Stimulated activated CD4-positive, alpha-beta T cell treated with anti-CD3 and anti-CD28 coated beads, Interleukin-1b, Interleukin-23, amount 100 ng/mL, for 1 hour (primary cell): ENCODE measurements at places on chromosomes 4 and X.

GRCh38 chr4:30801876-30802275 is 81.7 kb downstream of the PCDH7 start:
- DNase-seq: no peak

DNA sequence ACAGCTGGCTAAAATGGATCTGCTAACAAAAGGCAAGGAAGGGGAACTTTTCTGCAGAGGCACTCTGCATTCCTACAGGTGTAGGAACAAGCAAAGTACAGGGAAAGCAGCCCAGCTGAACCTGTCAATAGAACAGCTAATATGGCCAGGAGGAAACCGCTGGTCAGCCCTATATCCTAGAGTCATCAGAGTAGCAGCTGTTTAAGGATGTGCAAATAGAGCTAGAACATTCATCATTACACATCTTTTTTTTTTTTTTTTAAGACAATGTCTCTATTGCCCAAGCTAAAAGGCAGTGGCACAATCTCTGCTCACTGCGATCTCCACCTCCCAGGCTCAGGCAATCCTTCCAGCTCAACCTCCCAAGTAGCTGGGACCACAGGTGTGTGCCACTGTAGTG is 163.0 kb downstream of the BTC start:
- no peak for DNase-seq

- no peak for DNase-seq
These were observed 108.3 kb upstream of the SCML1 start for GRCh38 chrX:17628976-17629375.

DNA sequence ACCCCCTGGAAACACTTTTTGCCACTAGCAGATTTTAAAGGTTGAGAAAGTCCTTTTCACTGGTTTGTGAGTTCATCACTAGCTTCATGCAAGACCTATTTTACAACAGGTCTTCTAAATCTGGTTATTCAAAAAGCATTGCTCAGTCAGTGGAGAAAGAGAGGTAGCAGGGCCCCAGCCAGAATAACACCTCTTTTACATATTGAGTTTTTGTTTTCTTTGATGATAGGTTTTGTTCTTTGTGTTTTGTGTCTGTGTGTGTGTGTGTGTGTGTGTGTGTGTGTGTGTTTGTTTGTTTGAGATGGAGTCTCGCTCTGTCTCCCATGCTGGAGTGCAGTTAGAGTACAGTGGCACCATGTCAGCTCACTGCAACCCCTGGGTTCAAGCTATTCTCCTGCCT is 2.7 kb upstream of the VEGFC start:
- DNase-seq: no peak

DNA sequence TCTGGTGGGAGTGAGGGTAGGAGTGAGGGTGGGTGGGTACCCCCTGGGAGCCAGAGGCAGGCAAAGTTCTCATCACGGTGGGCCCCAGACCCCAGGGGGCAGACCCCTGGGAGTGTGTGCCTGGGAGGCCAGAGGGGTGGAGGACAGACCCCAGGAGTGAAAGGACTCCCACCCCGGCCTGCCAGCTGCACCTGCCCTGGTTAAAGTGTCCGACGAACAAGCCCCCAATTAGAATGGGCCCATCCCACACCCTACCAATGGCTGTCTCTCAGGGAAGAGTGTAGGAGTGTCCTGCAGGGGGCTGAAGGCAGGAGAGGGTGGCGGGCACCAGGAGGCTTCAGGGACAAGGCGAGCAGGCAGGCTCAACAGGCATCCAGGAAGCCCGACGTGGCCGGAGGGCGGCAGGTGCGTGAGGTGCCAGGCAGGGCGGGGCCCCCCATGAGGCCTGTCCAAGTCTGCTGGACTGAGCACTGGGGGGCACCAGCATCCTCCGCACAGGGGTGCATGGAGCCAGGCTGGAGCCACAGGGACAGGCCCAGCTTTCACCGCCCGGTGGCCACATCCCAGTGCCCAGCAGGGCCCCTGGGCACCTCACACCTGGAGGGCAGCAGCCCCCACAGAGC is 8.7 kb downstream of the PDE6B start:
- no peak for DNase-seq

- no peak for DNase-seq
These were observed 33.3 kb upstream of the GALNT7 start for GRCh38 chr4:173135241-173135847.

DNA sequence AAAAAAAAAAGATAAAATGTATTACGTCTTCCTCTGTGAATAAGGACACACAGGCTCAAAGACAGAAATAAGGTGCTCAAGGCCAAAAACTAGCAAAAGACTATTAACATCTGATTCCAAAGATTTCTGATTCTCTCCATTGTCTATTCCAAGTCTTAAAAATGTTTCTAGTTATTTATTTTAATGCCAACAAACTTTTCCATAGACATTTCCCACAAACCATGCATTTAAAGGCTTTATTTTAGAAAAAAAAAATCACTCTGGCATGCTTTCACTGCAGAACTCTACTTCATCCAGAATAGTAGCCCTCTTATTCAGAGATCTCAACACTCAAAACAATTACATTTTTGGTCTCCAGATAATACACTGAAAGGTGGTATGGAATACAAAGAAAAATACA is 545.0 kb upstream of the TENM3 start:
- DNase-seq: no peak
